ENCODE measurements at places on chromosomes 7 and 10. TPM values are rescaled to one million over a fixed set of nuclear protein-coding genes. Genes with fewer than 3 reads are reported as not detected.

DNA sequence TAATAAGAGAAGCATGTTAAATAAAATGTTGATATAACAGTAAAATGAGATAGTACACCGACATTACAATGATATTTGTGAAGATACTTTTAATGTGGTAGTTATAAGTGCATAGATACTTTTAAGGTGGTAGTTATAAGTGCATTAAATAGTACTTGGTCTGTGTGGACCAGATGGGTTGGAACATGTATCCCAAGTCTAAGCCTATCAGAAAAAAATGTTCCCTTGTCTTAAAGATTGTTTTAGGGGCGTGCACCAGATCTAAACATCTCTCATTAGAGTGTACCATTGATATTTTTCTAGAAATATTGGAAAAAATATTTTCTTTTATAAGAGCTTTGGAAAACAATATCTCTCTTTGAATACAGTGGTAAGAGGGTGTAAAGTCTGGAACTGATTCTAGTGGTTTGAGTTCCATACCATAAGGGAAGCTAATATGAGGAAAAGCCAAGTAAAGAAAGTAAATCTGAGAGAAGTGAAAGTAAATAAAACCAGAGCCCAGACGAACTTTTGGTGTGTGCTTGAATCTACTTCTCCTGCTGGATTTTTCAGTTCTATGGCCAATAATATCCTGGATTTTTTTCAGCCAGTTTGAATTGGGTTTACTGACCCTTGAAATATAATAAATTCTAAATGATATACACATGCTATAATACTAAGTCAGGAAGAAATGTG lies 175.3 kb downstream of the MBL2 start:
- peak; percentile 73 for DNase-seq
- H3K4me1 ChIP-seq, result peaks cover 6% of the 10 kb centered on the region
- H3K36me3 ChIP-seq, result no peaks in the 10 kb centered on the region
- H3K27me3 ChIP-seq, result no peaks in the 10 kb centered on the region
- H3K4me3 ChIP-seq, result no peak overlapping the region

DNA sequence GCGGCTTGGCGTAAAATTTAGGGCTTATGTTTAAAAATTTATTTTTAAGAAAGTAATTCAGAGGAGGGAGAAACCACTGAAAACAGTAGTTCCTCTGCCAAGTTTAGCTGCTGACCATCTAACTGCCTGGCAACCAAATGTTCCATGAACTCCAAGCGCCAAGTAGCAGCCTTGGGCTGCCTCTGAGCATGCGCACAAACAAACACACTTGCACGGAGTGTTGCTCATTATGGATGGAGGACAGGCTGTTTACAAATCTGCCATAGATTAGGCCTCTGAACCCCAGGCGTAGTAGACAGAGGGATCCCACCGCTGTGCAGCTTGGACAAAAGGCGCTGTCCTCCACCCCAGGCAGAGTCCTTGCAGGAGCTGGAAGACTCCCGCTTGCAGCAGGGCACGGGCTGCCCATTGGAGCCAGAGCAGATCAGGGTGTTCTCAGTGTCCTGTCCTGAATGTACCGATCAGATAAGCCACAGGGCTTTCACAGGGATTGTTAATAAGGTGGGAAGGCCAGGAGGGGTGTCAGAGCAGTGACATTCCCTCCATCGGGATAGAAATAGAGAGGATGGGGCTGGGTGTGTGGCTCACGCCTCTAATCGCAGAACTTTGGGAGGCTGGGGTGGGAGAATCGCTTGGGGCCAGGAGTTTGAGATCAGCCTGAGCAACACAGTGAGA lies 47.7 kb upstream of the LYZL1 start:
- H3K4me1 ChIP-seq, result no peaks in the 10 kb centered on the region
- H3K36me3 ChIP-seq, result no peaks in the 10 kb centered on the region
- no peak overlapping the region for H3K4me3 ChIP-seq

- no peak overlapping the region for H3K27ac ChIP-seq
- H3K4me1 ChIP-seq, result no peaks in the 10 kb centered on the region
- no peaks in the 10 kb centered on the region for H3K36me3 ChIP-seq
- H3K4me3 ChIP-seq, result no peak overlapping the region
Measured at GRCh38 chr10:72392571-72392970, 37.9 kb upstream of the DNAJB12 start.

DNA sequence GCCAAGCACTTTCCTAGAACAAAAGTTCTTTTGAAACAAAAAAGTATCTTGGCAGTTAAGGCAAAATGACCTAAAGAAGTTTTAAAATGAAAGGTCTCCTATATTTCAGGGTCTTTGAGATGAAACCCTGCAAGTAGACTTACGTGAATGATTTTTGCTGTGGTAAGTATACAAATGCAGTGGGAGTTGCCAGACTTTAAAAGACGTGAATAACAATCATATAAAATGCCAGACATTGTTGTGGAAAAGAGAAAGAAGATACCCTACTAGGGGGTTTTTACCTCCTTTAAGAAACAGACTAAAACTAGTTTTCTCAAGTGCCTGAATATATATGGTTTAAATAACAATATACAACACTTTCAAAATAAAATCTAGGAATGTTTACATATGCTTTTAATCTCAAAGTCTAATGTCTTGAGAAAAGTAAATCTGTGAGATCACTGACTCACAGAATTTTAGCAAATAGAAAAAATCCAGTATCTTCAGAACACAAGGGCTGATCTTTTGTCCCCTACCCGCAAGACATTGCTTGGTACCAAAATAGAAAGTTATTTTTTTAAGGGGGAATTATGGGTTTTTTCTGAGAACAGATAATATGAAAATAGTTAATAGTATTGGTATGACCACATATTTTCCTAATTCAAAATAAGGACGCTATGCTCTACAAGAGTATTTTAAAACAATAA lies 29.5 kb downstream of the LRRC17 start:
- H3K27ac ChIP-seq, result no peak overlapping the region
- peaks cover 55% of the 10 kb centered on the region for H3K36me3 ChIP-seq
- H3K4me3 ChIP-seq, result no peak overlapping the region

NPSR1 gene
- total RNA-seq, result not detected
